ENCODE measurements at places on chromosomes 16 and 17.

DNA sequence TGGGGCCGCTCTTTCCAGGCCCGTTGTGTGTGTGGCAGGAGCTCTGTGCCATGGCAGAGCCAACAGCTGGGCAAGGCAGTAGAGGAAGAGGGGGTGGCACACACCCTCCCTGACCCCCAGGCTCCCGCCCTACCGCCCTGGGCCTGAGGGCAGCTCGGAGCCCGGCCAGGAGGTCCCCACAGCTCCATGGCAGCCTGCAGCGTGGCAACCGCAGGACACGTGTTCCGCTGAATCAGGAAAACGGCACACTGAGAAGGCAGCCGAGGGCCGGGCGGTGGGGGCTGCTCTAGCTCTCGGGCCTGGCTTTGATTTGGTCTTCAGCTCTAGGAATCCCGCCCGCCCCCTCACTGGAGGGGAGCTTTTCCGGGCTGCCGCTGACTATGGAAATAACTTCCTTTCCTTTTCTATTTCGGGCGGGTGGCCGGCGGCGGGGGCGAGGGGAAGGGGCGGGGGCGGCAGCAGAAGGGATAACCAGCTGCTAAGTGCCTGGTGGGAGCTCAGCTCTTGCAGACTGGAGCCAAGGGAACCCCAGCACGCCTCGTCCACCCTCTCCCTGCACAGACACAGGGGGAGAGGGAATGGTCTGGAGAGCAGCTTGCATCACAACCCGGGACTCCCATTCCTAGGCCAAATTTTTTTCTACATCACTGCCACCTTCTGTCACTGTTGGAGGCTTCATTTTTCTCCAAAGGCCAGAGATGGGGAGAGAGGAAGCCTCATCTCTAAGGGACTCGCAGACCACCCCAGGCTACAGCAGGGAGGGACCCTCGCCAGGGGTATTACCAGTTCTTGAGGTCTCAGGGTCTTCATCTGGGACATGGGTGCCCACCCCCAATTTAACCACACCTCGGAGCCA, 24.8 kb upstream of the MRPS23 start:
- H3K4me3 ChIP-seq = no peak overlapping the region
- H3K27ac ChIP-seq = no peak overlapping the region
- DNase-seq = peak; percentile 47
- peaks cover 20% of the 10 kb centered on the region for H3K4me1 ChIP-seq

DNA sequence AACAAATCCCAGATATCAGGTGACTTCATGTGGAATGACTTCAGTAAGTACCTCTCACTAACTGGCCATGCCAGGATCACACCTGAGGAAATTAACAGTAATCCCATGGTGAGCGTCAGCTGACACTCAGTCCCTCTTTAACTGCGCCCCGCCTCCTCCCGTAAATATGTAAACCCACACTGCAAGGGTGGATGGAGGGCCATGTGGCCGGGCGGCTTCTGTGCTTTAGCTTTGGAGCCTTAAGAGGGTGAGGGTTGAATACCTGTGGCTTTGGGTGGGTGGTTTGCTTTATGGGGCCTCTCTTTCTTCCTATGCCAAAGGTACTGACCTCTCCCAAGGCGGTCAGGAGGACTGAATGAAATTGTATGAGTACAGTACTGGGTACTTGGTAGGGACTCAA, 141.7 kb downstream of the MRM1 start:
- no peaks in the 10 kb centered on the region for H3K36me3 ChIP-seq
- H3K4me3 ChIP-seq = no peak overlapping the region
- no peaks in the 10 kb centered on the region for H3K4me1 ChIP-seq
- H3K27me3 ChIP-seq = peaks cover 9% of the 10 kb centered on the region

GRCh38 chr16:13307255-13307654, 405.9 kb downstream of the SHISA9 start:
- H3K27me3 ChIP-seq = no peaks in the 10 kb centered on the region
- DNase-seq = no peak
- no peaks in the 10 kb centered on the region for H3K4me1 ChIP-seq
- H3K36me3 ChIP-seq = no peaks in the 10 kb centered on the region

DNA sequence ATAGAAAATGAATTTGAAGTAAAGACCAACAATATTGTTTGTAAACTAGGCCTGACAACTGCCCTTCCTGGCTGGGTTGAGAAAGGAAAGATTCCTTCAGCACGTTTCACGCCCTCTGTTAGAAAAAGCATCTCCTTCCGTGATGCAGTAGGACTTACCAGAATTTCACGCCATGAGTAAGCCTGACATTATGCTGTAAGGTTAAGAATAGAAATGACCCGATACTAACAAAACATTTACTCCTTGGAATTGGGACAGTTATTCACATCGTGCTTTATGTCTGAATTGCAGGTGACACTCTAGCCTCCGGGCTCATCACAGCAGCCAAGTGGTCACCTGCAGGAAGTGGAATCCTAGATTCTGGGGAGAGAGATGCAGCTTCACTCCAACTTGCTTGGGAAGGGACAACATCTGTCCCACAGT, 17.5 kb downstream of the MARCHF10 start:
- H3K4me1 ChIP-seq = peaks cover 9% of the 10 kb centered on the region
- H3K27me3 ChIP-seq = peaks cover 14% of the 10 kb centered on the region
- DNase-seq = no peak
- no peak overlapping the region for H3K27ac ChIP-seq

DNA sequence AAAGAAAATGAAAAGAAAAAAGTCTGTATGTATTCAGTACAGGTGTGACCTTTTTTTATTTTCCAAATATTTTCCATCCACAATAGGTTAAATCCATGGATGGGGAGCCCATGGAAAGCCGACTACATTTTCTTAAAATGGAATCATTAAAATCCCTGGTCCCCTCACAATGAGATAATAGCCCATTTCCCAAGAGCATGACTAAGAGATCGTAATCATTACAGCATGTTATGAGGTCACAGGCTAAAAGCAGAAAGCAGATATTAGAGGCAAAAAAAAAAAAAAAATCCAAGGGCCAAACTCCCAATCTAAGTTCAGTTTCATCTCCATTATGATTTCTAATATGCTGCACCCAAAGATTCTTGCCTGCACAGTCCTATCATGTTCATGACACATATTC, 44.7 kb downstream of the CYTH1 start:
- H3K36me3 ChIP-seq = peaks cover 49% of the 10 kb centered on the region
- peaks cover 93% of the 10 kb centered on the region for H3K4me1 ChIP-seq
- peak overlapping the region; percentile 94 for H3K27ac ChIP-seq
- H3K4me3 ChIP-seq = peak overlapping the region; percentile 88

DNA sequence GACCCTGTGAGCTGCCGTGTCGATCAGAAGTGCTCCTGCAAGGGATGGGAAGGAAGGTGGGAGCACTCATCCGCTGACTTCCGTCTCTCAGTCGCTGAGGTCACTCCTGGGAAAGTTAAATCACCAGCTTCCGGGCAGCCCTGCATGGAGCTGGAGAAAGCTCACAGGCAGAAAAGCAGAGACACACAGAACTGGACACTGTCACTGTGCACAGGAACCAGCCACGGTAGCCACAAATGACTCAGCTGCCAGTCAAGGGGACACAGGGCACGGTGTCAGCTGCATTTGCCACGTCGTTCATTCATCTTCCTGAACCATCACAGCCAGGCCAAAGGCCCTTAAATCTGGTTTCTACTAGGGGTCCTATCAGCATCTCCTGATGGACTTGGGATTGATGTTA, 226.4 kb upstream of the PSMD7 start:
- no peaks in the 10 kb centered on the region for H3K36me3 ChIP-seq
- H3K27ac ChIP-seq = no peak overlapping the region
- no peak for DNase-seq
- H3K4me1 ChIP-seq = no peaks in the 10 kb centered on the region
- H3K4me3 ChIP-seq = no peak overlapping the region

GRCh38 chr16:622920-623280, 7.9 kb upstream of the WFIKKN1 start:
- H3K4me1 ChIP-seq = no peaks in the 10 kb centered on the region
- H3K36me3 ChIP-seq = no peaks in the 10 kb centered on the region
- H3K4me3 ChIP-seq = no peak overlapping the region
- no peak overlapping the region for H3K27ac ChIP-seq
- no peak for DNase-seq

DNA sequence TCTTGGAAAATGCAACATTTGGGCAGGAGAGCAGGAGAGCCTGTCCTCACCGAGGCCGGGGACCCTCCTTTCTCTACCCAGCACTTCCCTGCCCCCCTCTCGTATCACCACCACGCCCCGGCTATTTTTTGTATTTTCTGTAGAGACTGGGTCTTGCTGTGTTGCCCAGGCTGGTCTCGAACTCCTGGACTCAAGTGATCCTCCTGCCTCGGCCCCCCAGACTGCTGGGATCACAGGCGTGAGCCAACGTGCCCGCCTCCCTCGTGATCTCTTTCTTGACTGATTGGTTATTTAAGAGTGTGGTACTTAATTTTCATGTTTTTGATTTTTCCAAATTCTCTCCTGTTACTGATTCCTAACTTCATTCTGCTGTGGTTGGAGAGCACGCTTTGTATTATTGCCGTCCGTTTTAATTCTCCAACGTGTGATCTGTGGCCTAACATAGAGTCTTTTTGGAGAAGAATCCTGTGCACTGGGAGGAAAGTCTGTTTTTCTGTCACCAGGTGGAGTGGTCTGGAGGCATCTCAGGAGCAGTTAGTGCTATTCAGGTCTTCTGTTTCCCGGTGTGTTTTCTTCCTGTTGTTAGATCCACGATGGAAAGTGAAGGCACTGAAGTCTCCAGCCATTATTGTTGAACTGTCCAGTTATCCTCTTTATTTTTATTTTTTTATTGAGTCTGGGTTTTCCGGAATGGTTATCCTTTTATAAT, 40.4 kb downstream of the ZNF778 start:
- peak overlapping the region; percentile 20 for H3K27ac ChIP-seq
- DNase-seq = no peak
- peaks cover 4% of the 10 kb centered on the region for H3K36me3 ChIP-seq
- H3K4me1 ChIP-seq = peaks cover 25% of the 10 kb centered on the region
- peak overlapping the region; percentile 67 for H3K4me3 ChIP-seq

DNA sequence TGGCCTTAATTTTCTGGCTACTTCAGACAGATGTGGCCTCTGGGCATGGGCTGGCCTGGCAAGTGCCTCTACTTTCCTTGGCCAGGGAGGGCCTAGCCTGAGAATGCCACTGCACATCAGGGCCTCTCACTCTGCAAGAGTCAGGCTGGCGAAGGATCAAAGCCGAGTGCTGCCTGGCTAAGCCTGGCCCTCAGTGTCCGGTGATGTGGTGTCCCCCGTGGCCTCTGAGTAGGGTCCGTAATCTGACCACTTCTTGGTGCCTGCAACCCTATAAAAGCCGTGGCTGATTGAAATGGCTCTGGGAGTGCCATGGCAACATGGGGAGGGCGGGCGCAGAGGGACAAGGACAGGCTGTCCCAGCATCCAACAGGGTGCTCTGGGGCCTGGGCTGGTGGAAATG, 30.2 kb downstream of the TBX4 start:
- H3K36me3 ChIP-seq = no peaks in the 10 kb centered on the region
- H3K27me3 ChIP-seq = peaks cover 20% of the 10 kb centered on the region
- no peak overlapping the region for H3K4me3 ChIP-seq
- H3K27ac ChIP-seq = no peak overlapping the region
- DNase-seq = no peak

GRCh38 chr17:83088909-83089308, 9.5 kb downstream of the METRNL start:
- peaks cover 18% of the 10 kb centered on the region for H3K27me3 ChIP-seq
- peaks cover 12% of the 10 kb centered on the region for H3K4me1 ChIP-seq
- H3K27ac ChIP-seq = no peak overlapping the region
- no peaks in the 10 kb centered on the region for H3K36me3 ChIP-seq

GRCh38 chr17:79645022-79645776, 34.3 kb upstream of the RBFOX3 start:
- peaks cover 30% of the 10 kb centered on the region for H3K27me3 ChIP-seq
- no peak overlapping the region for H3K4me3 ChIP-seq
- no peaks in the 10 kb centered on the region for H3K36me3 ChIP-seq
- peak; percentile 2 for DNase-seq
- no peaks in the 10 kb centered on the region for H3K4me1 ChIP-seq

DNA sequence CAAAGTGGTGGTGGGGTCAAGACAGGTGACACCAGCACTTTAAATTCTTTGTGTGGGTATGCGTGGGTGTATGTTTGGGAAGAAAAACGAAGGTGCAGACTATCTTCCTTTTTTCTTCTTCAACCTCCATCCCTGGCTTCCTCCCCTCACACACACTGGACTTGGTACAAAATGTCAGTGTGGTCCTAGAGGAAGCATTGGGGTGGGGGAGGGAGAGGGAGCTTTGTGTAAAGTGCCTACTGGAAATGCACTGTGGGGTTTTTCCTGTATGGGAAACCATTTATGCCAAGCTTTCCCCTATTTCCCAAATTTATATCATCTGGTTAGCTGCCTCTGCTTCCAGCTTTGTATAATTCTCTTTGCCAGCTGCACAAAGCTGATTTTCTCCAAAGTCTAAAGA, 44.4 kb downstream of the SLFN12L start:
- no peak overlapping the region for H3K4me3 ChIP-seq
- no peak for DNase-seq
- H3K27ac ChIP-seq = no peak overlapping the region
- peaks cover 77% of the 10 kb centered on the region for H3K4me1 ChIP-seq

- no peaks in the 10 kb centered on the region for H3K4me1 ChIP-seq
- H3K36me3 ChIP-seq = no peaks in the 10 kb centered on the region
- H3K27ac ChIP-seq = no peak overlapping the region
- DNase-seq = no peak
Observed at GRCh38 chr17:45677770-45678169, 106.3 kb upstream of the CRHR1 start.

DNA sequence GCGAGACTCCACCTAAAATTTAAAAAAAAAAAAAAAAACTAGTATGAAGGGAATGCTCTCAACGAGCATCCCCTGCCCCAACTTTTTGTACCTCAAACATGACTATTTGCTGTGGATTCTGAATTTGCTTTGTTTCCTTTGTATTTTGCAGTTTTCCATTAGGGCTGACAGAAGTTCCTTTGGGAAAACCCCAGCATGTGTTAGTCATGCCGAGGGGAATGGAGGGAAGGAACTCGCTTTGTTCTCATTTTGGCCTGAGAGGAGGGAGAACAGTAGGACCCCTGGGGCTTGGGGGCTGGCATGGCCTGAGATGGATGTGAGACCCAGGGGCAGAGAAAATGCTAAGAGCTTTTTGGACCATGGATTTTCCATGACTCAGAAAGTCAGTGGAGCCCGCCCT, 20.5 kb downstream of the KRT9 start:
- peaks cover 61% of the 10 kb centered on the region for H3K27me3 ChIP-seq
- no peaks in the 10 kb centered on the region for H3K36me3 ChIP-seq
- H3K4me1 ChIP-seq = peaks cover 23% of the 10 kb centered on the region

DNA sequence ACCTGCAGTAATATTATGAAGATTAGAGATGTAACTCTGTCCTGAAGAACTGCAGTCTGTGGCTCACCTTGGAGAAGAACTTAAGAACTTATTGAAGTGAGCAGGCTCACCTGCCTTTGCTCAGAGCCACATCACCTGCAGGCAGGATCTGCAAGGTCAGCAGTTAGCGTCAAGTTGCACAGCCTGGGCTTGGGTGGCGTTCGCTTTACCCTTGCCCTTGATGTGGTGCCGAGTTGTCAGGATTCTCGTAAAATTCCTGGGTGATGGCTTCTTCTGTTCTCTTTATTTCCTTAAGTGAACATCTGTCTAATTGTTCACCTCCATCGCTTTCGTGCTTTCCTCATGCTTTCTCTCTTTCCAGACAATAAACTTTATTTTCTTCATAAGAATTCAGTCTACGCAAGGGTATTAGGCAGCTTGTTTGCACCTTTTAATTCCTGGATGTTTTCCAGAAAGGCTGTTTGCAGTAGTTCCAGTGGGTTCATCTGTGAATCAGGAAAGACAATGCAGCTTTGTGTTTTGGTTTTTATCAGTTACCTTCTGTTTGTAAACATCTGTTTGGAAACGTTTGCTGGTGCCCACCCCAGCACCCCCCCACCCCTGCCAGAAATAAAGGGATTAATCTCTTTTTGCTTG, 254.3 kb downstream of the WWOX start:
- DNase-seq = no peak
- H3K4me3 ChIP-seq = no peak overlapping the region
- H3K27me3 ChIP-seq = no peaks in the 10 kb centered on the region
- H3K27ac ChIP-seq = no peak overlapping the region
- H3K36me3 ChIP-seq = no peaks in the 10 kb centered on the region

Measured in activated naive CD4-positive, alpha-beta T cell treated with anti-CD3 and anti-CD28 coated beads, Interleukin-2, amount 10 ng/mL, durations not matched to agents 7 days and 5 days (primary cell).